Placental pericyte (primary cell): ENCODE measurements at places on chromosomes 3 and 15. TPM values are rescaled to one million over a fixed set of nuclear protein-coding genes. Genes with fewer than 3 reads are reported as not detected.

The SPINT1 gene
- total RNA-seq: 0.44 and 1.3 TPM in 2 replicates

The PCOLCE2 gene
- total RNA-seq: 0.57 and 5.9 TPM in 2 replicates

The GALK2 gene
- total RNA-seq: 45.8 and 67.4 TPM in 2 replicates

The GOLGA6D gene
- total RNA-seq: not detected in 2 replicates

The IL16 gene
- total RNA-seq: 0.43 TPM in 1 of 2 replicates, not detected in the other

The SHC4 gene
- total RNA-seq: 2.8 and 4.0 TPM in 2 replicates

The KLHL40 gene
- total RNA-seq: not detected in 2 replicates

The SNUPN gene
- total RNA-seq: 20.6 and 34.8 TPM in 2 replicates

The AMOTL2 gene
- total RNA-seq: 87.1 and 140 TPM in 2 replicates

The SMARCC1 gene
- total RNA-seq: 44.0 and 59.8 TPM in 2 replicates

The TBL1XR1 gene
- total RNA-seq: 84.7 and 114 TPM in 2 replicates

The GOLGA6L1 gene
- total RNA-seq: not detected in 2 replicates

The TM4SF1 gene
- 44.9 and 282 TPM in 2 replicates for total RNA-seq

The C3orf62 gene
- total RNA-seq: 1.1 and 1.3 TPM in 2 replicates

The CDCP1 gene
- 88.0 and 183 TPM in 2 replicates for total RNA-seq

The MON1A gene
- 7.7 and 20.5 TPM in 2 replicates for total RNA-seq

The XIRP1 gene
- total RNA-seq: 0.14 TPM in 1 of 2 replicates, not detected in the other
